ENCODE measurements at places on chromosomes 7 and 10.

- DNase-seq: no peak
Measured at GRCh38 chr7:5408777-5409176, 14.9 kb downstream of the TNRC18 start.

DNA sequence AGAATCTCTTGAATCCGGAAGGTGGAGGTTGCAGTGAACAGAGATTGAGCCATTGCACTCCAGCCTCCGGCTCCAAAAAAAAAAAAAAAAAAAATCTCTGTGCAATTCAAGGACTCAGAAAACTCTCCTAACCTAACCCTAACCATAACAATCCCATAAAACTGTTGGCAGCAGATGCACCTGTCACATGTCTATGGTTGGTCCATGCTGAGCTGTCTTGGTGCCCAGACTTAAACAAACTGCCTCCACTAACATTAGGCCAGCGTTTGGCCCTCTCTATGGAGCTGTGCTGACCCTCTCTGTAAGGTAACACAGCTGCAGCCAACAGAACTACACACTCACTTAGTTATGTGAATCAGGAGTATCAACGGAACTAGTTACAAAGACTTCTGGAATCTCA is 132.5 kb upstream of the PTER start:
- no peak for DNase-seq

DNA sequence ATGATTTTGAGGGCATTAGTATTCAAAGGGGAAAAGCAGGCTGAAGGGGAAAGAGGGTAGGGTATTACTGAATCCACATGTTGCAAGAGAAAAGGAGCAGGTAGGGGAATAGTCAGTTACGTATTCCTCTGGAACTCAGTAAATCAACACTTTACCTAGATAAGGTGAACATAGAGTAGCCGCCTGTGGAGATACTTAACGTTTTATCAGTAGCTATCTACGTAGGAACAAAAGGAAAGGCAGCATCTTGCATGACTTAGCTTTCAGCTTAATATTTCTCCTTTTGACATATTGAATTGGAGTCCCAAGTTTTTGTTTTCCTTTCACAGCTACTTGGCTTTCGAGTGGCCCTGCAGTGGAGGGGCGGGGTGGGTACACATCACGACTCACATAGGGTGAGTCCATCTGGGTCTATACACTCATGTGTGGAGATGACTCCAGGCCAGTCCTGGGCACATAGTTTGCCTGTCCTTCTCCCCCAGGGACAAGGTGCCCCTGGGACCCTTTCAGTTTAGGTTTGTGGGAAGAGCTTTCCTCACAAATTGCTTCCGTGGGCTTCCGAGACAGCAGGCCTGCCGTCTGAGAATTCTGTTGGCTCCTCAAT is 48.1 kb downstream of the CCNY start:
- DNase-seq: peak; percentile 75

DNA sequence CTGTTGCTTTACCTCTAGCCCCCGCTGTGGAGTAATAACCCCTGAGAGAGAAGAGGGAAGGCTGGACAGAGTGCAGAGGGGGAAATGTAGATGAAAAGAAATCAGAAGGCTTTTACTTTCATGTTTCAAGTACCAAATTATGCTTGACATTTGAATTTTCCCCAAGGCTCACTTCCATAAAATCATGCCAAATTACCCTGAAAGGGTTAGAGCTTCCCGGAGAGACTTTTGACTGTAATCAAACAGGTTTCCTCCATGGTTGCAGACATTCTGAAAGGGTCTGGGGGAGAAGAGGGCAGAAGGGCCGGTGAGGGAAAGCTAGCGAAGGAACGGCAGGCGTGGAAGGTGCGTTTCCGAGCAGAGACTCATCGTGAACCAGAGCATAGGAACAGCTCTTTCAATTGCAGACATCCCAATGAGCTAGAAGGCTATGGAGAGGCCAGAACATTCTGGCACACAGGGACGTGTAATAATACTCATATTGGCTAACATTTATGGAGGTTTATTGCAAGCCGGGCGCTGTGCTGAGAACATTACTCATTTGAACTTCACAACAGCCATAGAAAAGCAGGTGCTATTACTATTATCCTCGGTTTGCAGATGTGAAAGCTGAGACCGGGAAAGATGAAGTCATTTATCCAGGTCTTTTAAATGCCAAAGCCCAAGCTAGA is 620.8 kb upstream of the AUTS2 start:
- DNase-seq: peak; percentile 44

- peak; percentile 4 for DNase-seq
Measured at GRCh38 chr10:119416855-119417254, 125.7 kb downstream of the RGS10 start.

- DNase-seq: no peak
Measured at GRCh38 chr7:107248551-107249316, 79.9 kb downstream of the HBP1 start.

- no peak for DNase-seq
Measured at GRCh38 chr7:81883801-81884393, 114.0 kb upstream of the HGF start.

DNA sequence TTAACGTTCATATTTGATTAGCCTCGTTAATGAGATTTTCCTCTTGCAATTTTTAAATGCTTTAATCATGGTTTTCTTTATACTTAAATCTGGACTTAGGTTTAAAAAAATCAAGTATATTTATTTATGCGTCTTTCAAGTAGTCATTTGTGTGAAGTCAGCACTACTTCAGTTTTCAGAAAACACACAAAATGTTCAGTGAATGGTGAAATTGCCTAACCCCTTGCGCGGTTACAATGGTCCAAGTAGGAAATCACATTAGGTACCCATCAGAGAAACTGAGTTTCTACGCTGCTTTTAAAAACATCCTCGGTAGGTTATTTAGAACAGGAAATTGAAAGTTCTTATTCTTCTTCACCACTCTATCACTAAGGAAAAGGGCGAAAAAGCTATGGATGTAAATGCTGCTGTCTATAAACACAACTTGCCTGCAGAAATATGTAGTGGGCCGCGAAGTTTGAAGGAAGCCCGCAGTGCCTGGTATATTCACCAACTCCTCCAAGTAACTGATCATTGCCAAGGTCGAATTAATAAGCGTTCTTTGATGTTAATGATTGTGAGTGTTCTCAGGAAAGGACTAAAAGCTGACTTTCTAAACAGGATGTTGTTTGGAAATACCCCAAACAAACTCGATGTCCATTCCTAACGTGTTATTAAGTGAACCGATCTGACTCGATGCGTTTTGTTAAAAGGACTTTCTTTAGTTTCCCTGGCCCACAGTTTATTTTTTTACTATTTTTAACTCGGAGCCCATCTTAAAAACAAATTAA is 1.0 kb downstream of the SYPL1 start:
- peak; percentile 61 for DNase-seq
